ENCODE measurements at places on chromosomes 13 and 19.

DNA sequence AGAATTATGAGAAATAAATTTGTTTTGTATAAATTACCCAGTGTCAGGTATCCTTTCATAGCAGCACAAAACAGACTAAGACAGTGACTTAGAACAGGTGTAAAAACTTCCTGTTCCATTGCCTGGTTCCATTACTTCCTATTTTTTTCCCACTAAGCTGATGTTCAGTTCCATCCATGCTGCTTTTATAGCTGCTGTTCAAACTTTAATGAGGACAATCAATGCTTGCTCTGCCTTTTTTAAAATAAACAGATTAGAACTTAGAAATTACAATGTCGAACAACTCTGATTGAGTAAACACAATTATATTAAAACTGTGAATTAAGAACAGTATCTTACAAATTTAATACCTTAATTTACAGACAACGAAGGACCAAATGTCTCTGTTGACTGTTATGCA is 818.9 kb downstream of the OLFM4 start:
- no peak for DNase-seq

DNA sequence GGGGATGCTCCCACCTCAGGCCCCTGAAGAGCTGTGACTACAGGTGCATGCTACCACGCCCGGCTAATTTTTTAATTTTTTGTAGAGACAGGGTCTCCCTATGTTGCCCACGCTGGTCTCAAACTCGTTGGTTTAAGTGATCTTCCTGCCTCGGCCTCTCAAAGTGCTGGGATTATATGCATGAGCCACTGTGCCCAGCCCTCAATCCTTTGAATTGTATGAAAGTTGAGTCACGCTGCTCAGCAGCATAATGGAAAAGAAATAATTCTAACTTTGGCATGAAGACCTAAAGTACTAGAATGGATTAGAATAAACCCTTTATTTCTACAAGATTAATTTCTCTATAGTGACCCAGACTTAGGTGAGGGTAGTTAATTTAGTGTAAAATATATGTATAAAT is 42.4 kb downstream of the MRPS31 start:
- no peak for DNase-seq

DNA sequence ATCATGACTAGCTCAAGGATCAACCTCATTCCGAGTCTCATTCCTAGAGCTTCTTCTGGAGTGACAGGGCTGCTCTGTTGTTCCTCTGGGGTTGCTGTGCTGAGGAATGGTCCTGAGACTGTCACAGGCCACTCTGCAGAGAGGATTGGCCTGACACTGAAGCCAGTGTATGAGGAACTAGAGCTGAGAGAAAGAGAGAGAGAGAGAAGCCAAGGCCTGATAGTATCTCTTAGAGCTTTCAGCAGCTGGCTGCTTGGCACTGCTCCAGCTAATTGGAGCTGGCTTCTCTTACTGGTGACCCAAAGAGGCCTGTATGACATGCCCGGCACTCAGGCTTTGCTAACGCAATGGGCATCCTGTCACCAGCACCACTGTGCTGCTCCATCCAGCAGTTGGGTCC is 73.4 kb upstream of the FLT1 start:
- no peak for DNase-seq

DNA sequence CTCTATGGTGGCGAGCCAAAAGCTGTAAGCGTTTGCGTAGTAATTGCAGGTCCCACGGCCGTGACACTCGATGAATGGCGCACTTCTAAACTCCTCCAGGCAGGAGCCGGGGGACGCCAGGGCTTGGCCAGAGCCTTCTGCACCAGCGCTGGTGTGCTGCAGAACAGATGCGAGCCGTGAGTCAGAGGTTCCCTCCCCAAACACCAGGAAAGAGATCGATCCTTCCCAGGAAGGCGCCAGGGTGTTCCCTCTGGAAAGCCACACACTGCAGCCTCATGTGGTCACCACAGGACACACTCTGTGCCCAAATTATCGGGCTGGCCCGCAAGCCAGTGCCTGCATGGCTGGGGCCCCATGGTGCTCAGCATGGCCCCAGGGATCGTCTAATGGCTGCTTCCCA is 154.6 kb downstream of the COL4A1 start:
- DNase-seq: no peak

GRCh38 chr13:41919741-41920487 is 41.0 kb downstream of the VWA8 start:
- no peak for DNase-seq

DNA sequence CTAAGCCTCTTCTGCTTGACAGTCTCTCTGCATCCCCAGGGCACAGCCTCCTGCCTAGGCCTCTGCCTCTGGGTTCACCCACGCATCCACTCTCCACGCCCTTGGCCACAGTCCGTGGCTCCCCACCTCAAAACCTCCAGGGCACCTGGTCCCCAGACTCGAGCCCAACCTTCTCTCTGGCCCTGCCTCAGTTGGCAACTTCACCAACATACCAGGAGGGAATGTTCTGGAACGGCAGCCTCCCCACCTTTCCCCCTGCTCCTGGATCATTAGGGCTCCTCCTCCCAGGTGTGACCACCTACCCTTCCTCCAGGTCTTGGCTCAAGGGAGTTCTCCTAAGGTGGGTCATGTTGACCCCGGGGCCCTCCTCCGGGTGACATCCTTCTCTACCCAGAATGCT is 69.1 kb downstream of the SOX1 start:
- no peak for DNase-seq

DNA sequence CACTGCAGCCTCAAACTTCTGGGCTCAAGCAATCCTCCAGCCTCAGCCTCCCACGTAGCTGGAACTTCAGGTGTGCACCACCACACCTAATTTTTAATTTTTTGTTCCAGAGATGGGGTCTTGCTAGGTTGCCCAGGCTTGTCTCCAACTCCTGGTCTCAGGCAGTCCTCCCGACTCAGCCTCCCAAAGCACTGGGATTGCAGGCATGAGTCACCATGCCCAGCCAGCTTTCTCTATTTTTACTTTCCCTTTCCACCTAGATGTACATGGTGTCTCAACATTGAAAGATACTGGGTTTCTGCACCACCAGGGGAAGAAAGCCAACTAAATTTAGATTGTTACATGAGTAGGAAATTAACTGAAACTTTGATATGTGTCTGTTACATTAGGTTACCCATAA is 13.8 kb upstream of the ZNF846 start:
- no peak for DNase-seq
